ENCODE measurements at places on chromosomes 3 and 15. TPM values are rescaled to one million over a fixed set of nuclear protein-coding genes. Genes with fewer than 3 reads are reported as not detected.

GRCh38 chr15:47466357-47466756 is 250.9 kb upstream of the SEMA6D start:
- DNase-seq, result no peak

DNA sequence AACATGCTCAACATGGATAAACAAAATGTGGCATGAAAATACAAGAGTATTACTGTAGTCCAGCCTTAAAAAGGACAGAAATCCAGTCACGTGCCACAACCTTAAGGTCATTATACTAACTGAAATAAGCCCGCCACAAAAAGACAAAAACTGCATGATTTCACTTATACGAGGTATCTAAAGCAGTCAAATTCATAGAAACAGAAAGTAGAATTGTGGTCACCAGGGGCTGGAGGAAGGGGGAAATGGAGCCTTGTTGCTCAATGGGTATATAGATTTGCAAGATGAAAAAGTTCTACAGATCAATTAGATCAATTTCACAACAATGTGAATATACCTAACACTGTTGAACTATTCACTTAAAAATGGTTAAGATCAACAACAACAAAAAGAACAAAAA is 7.4 kb downstream of the GLB1 start:
- DNase-seq, result no peak

DNA sequence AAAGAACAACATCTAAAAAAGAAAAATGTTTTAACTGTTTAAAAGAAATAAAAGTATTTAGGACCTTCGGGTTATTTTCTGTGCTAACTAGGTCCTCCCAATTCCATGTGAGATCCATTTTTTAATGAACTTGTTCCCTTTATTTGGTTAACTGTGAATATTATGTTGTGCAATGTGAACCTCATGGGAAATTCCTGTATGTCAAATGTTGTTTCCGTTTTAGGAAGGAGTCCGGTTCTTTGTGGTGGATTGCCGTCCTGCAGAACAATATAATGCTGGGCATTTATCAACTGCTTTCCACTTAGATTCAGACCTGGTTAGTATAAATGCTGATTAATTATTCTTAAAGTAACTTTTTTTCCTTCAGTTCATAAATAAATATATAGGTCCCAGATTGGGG is 35.5 kb upstream of the NIT2 start:
- DNase-seq, result no peak

The APOD gene
- polyA plus RNA-seq, result 235 TPM

DNA sequence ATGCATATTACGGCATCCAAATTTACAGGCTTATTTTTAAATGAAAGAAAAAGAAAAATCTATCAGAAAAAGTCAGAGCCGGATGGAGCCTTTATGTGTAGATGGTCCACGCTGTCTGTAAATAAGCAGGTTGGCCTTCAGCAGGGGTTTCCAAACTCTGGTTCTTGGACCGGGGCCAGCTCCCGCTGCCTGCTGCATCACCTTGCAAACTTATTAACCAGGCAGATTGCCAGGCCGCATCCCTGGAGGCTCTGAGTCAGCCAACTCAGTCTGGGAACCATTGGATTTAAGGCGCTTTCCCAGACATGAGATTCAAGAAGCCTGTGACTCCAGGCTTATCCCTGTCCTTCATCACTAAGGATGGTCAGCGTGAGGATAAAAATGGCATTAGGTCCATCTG is 212.4 kb downstream of the OPA1 start:
- peak; percentile 85 for DNase-seq

DNA sequence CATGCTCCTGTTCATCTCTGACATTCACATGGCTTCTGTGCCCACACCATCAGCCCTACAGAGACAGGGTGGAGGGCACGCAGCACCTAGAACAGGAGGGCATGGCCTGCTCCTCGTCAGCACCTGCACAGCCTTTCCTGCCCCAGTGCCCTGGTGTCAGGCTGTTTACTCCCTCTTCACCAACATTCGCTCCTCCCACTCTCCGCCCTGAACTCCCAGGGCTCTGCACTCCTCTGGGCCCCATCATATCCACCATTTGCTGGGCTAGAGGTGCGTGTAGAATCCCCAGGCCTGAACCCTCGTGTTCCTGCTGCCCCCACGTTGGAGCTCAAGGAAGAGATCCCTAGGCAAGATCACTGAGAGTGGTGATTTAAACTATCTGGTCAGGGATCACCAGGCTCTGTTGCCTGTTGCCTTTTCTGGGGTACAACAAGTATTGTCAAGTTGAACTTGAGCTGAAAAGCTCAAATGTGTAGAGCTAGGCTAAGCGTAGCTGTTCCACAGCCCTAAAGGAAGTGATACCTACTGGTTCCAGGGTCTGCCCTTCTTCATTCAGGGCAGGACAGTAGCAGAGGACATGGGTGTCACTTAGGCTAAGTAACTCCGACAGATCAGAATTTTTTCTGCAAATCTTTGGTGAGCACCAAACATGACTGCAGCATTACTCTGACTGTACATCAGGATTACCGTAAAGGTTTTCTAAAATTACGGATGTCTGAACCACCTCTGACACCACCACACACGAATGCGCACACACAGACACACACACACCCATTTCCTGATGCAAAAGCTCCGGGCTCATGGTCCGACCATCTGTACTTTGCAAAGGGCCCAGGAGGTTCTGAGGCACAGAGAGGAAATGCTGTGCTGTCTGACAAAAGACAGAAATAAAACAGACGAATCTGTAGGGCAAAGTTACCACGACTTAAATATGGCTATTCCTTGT is 43.7 kb upstream of the GNB5 start:
- no peak for DNase-seq

The KIAA1143 gene
- polyA plus RNA-seq, result 9.9 TPM

- no peak for DNase-seq
Measured at GRCh38 chr3:22236490-22237270, 485.7 kb upstream of the ZNF385D start.

DNA sequence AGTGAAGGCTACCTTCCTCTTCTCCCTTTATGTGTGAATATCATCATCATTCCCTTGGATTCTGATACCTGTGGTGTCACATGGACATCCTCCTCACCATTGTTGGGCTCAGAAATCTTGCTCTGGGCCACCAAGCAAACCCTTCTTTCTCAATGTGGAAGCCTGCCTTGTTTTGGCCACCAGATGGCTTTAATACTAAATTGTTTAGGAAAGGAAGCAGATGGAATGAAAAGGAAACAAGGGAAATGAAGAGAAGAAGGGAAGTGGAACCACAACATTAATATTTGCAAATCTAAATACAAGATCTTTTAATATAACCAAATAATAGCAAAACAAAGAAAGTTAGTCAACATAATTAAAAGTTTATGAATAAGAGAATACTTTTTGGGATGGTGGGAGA is 14.0 kb downstream of the FAM227B start:
- no peak for DNase-seq

DNA sequence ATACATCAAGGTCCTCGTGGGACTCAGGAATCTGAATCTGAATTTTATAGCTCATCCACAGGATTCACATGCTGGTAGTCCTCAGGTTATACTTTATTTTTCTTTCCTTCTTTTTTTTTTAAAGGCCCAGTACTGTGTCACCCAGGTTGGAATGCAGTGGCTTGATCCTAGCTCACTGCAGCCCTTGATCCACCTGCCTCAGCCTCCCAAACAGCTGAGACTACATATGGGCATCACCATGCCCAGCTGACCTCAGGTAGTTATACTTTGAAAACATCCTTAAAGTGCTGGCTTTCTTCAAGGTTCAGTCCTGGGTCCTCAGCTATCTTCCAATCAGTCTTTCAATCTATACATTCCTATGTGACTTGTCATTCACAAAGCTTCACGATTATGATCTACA is 38.2 kb downstream of the SNX4 start:
- no peak for DNase-seq

The ADGRG7 gene
- polyA plus RNA-seq, result not detected

The ZNF619 gene
- 1.0 TPM for polyA plus RNA-seq

DNA sequence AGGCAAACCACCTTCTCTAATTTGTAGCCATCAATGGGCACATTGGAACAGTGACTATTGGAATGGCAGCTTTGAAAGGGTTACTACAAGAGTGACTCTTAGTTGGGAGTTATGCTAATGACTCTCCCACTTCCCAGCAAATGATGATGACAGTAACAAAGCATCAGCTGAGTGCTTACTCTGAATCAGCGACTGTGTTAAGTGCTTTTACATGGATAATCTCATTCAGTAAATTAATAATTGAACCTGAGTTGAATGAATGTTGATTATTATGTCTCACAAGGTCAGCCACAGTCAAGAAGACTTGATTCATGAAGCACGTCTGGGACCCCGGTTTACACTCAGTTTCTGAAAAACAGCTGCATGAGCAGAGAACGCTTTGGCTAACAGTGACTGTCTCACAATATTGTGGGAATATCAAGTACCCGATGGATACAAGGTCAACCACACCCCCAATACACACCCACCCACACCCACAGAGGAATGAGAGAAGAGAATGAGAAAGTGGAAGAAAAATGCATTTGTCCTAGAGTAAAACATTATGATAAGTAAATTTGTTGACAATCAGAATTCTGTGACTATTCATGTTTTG is 242.0 kb upstream of the FEZF2 start:
- no peak for DNase-seq

GRCh38 chr15:70831094-70831911 is 22.7 kb downstream of the LARP6 start:
- no peak for DNase-seq

The GPR171 gene
- polyA plus RNA-seq, result 0.36 TPM

GRCh38 chr3:100650651-100651619 is 41.5 kb downstream of the ADGRG7 start:
- DNase-seq, result no peak

DNA sequence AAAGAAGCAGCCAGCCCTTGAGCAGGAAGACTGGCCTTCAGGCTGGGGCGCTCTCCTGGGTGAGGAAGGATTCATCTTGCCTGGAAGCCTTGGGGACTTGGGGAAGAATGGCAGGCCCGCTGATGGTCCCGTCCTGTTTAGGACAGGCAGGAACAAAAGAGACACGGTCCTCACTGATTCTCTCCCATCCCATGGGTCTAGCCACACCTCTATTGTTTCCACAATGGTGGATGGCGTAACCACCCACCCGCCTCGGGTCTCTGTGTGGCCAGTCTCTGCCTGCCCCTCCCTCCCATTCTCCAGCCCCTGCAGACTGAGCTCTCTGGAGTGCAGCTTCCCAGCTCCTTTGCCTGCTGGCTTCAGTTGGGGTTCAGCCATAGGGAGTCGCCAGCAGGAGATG is 284.3 kb downstream of the UACA start:
- DNase-seq, result no peak

The RETNLB gene
- polyA plus RNA-seq, result not detected

The LRTM1 gene
- not detected for polyA plus RNA-seq

- no peak for DNase-seq
Measured at GRCh38 chr3:157384031-157384430, 52.6 kb upstream of the PTX3 start.

The CRYGS gene
- polyA plus RNA-seq, result 8.9 TPM

DNA sequence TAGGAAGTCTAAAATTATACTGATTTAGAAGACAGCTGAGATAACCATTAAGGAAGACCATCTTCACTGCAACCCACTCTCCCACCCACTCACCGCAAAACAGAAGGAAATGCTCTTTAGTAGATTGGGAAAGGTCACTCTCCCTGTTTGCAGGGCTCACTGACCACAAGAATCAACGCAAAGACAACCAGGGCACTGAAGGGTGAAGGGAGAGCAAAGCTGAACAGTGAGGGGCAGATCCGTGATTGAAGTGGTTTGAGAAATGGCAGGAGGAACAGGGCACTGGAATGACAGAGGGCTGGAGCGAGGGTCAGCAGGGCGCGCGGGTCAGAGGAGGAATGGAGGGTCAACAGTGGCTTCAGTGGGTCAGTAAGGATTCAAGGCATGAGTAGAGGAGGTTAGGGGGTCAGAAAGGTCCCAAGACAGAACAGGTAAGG is 520 bp downstream of the MESD start:
- DNase-seq, result no peak

The HHLA2 gene
- not detected for polyA plus RNA-seq

The HYKK gene
- polyA plus RNA-seq, result 2.2 TPM

- peak; percentile 85 for DNase-seq
Measured at GRCh38 chr3:32401556-32402081, 10.0 kb downstream of the CMTM7 start.

Measured in heart right ventricle (tissue), 16 donors.